ENCODE measurements at places on chromosomes 12 and 14.

- no peak for DNase-seq
These were observed 360.5 kb downstream of the FUT8 start for GRCh38 chr14:65772921-65773574.

DNA sequence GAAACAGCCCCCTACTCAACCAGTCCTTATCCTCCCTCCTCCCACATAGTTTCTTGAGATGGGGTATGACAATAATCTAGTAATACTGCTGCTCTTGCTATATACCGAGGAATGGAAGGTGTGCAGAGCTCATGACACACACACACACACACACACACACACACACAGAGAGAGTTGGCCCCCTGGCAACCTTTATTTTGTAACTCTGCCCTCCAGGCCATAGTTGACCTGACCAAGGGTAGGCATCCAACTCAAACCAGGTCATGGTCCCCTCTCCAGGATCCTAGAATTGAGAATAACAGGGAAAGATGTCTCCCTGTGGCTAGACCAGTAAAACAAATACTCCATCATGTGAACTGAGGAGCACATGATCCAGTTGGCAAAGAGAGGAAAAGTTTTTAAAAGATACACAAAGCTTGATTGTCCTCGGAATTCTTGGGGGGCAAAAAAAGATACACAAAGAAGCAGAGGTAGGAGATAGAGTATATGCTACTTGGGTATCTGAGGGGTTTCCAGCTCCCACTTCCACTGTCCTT lies 11.3 kb downstream of the ERO1A start:
- DNase-seq = no peak

DNA sequence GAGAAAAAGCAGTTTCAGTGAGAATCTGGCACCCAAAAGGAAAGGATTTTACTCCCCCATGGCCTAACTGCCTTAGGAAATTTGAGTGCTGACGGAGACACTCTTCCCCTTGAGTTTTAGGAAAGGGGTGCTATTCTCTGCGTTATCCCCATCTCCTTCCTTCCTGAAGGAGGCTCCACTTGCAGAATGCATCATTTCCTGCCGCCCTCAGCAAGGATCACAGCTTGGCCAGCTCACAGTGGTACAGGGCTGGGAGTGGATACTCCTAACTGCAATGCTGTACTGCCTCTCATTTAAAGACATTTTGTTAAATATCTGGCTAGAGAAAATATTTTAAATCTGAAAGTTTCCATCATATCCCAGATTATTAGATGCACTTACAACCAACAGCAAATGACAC lies 33.0 kb downstream of the RDH12 start:
- no peak for DNase-seq

GRCh38 chr14:29353513-29353912 lies 574.1 kb downstream of the PRKD1 start:
- no peak for DNase-seq

DNA sequence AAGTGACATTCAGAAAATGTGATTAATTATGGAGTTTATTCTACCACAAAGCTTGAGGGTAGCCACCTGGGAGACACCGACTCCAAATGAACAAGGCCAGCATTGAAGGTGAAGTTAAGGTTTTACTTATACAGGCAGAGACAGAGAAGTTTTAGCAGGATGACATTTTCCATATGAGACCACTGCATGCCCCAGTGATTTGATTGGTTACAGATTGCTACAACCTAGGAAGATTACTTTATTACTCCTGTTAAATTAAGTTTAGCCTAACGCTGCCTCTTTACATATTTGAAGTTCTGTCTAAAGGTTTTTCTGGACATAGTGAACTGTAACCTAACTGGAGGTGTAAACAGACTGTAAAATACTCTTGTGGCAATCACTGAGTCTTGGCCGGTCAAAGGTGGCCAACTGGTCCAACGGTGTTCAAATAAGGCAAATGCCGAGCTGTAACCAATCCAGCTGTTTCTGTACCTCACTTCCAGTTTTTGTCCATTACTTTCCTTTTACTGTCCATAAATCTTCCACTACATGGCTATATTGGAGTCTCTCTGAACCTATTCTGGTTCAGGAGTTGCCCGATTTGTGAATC lies 57.2 kb downstream of the RIN3 start:
- no peak for DNase-seq

- DNase-seq = peak; percentile 33
These were observed at the start of gene AMDHD1 for GRCh38 chr12:95943330-95943842. AMDHD1 (plus strand) TSS chr12:95943331; CDS start chr12:95943399, 68 bp downstream.

GRCh38 chr14:23351681-23352505 lies 794 bp downstream of the SLC22A17 start:
- DNase-seq = no peak

Measured in stimulated activated CD4-positive, alpha-beta T cell treated with anti-CD3 and anti-CD28 coated beads, Interleukin-12 subunit alpha, Interleukin-12 subunit beta, amount 100 ng/mL, for 48 hours (primary cell).